ENCODE measurements at places on chromosomes 2 and 18.

- no peak for DNase-seq
Observed at GRCh38 chr2:215476424-215476823, 40.6 kb upstream of the FN1 start.

- DNase-seq, result no peak
Observed at GRCh38 chr18:79866889-79867574, 69.3 kb downstream of the KCNG2 start.

GRCh38 chr18:41644466-41644865 lies 310.6 kb upstream of the PIK3C3 start:
- DNase-seq, result no peak

- no peak for DNase-seq
Observed at GRCh38 chr2:37376421-37377186, 32.2 kb downstream of the QPCT start.

- peak; percentile 27 for DNase-seq
Observed at GRCh38 chr2:196170213-196170605, 1.2 kb downstream of the STK17B start.

GRCh38 chr2:208129744-208130711 lies at the start of gene CRYGC:
Gene CRYGC, minus strand, starts transcription at chr2:208129828. Its CDS starts 36 bp downstream, at chr2:208129792.
- DNase-seq, result no peak

- DNase-seq, result no peak
Observed at GRCh38 chr2:229874647-229875046, 47.2 kb downstream of the TRIP12 start.

- no peak for DNase-seq
Observed at GRCh38 chr2:38498045-38498481, 104.7 kb downstream of the HNRNPLL start.

DNA sequence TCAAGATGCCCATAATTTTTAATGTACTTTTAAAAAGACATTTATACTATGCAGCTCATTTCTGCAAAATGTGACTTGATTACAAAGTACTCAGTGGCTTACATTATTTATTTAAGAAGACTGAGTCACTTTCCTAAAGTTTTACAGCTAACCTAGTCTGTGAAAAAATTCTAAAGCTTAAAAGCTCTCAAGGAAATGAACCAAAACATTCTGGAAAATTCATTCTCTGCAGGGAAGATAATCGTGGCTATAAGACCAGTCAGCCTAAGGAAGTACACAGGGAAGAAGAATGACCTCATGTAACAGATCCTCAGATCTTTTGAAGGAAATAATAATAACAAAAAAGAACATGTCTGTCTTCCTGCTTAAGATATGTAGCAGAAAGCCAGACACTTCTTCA lies 232.1 kb upstream of the STK17B start:
- peak; percentile 66 for DNase-seq
